ENCODE measurements at places on chromosomes 2 and 18. TPM values are rescaled to one million over a fixed set of nuclear protein-coding genes. Genes with fewer than 3 reads are reported as not detected.

The CYS1 gene
- polyA plus RNA-seq: 90.8 TPM

The SLC66A3 gene
- 19.3 TPM for polyA plus RNA-seq

The DSG1 gene
- polyA plus RNA-seq: 0.03 TPM

The ATP6V1C2 gene
- 11.3 TPM for polyA plus RNA-seq

The RNU2-63P gene
- polyA plus RNA-seq: not detected

The ASB18 gene
- 0.04 TPM for polyA plus RNA-seq

The KLHL14 gene
- polyA plus RNA-seq: 31.5 TPM
